SJCRH30 (cell line): ENCODE measurements at places on chromosomes 3 and 15. TPM values are rescaled to one million over a fixed set of nuclear protein-coding genes. Genes with fewer than 3 reads are reported as not detected.

Gene C2CD4A
- 0.04 and 0.10 TPM in 2 replicates for total RNA-seq

Gene SLC2A2
- not detected in 2 replicates for total RNA-seq

Gene LOXL1
- 31.3 and 33.3 TPM in 2 replicates for total RNA-seq

Gene GOLGA8S
- total RNA-seq: 0.02 TPM in 1 of 2 replicates, not detected in the other

Gene NDUFB5
- 134 and 137 TPM in 2 replicates for total RNA-seq

Gene ACAN
- total RNA-seq: not detected in 2 replicates

Gene ISLR
- total RNA-seq: 19.8 and 27.7 TPM in 2 replicates

Gene SOX2
- 4.7 and 5.4 TPM in 2 replicates for total RNA-seq

Gene OR5K2
- 0.12 TPM in 1 of 2 replicates, not detected in the other for total RNA-seq

Gene AP3B2
- not detected in 2 replicates for total RNA-seq

Gene HYAL1
- 0.43 TPM in 1 of 2 replicates, not detected in the other for total RNA-seq

Gene TLR9
- total RNA-seq: not detected in 2 replicates

- peak; percentile 51 for DNase-seq
Observed at GRCh38 chr3:172591876-172592771, 68.9 kb upstream of the TNFSF10 start.

DNA sequence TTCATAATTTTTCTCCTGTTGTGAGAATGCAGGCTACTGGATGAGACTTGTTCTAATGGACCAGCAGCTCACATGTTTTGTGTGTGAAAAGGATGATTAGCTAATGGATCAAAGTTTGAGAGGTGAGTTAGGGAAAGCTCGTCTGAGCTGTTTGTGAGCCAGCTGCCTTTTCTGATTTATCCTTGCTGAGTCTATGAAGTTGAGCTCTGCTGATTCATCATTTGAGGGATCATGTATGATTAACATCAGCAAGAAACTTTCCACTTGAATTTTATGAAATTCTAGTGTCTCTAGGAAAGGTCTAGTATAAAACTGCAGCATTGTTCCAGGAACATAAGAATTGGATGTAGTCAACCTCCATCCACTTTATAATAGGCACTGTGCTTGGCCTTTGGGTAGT, 698.7 kb downstream of the NTRK3 start:
- no peak for DNase-seq

DNA sequence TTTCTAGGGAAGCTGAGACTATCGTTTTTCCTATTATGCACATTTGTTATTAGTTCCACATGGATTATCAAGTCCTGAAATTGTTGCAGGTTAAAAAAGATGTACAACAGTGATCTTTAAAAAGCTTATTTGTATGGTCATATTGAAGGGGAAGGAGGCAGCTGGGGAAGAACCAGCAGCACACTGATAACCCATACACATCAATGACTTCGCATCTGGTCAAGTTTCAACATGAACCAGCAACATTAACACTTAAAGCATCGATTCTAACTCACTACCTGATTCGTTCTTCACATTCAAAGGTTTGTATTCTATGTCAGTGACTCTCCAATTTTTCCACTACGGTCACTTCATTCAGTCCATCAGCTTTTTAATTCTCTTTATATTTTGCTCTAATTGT, 56.4 kb downstream of the NCEH1 start:
- no peak for DNase-seq

DNA sequence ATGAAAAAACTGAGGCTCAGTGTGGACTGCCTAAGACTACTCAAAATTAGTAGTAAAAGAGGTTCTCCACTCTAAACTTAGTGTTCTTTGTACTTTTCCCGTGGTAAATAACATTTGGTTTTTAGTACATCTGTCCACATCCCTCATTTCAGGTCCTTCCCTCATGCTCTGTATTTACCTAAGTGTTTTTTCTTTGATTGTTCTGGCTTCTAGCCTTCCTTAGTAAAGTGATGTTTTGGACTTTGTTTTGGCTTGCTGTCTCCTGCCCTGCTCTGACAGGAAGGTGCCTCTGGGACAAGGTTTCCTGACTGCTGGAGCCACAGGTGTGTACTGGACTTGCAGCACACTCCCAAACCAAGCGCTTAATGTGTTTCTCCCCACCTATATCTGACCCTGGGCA, 29.9 kb upstream of the ALDH1A2 start:
- no peak for DNase-seq

DNA sequence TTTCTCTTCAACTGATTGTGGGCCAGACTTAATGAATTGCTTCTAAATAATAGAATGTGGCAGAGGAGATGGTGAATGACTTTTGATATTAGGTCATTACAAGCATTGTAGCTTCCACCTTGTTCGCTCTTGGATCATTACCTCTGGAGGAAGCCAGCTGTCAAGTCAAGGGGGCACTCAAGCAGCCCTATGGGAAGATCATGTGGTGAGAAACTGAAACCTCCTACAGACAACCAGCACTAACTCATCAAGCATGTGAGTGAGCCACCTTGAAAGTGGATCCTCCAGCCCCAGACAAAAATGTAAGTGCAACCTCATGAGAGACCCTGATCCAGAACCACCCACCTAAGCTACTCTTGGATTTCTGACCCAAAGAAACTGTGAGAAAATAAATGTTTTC, 109.8 kb upstream of the TBC1D5 start:
- no peak for DNase-seq

- DNase-seq: peak; percentile 21
Observed at GRCh38 chr3:182259579-182259978, 533.7 kb upstream of the ATP11B start.

- DNase-seq: no peak
Observed at GRCh38 chr15:57019496-57020160, 101.2 kb downstream of the TCF12 start.

GRCh38 chr3:37502621-37503020, 328.2 kb upstream of the LRRFIP2 start:
- DNase-seq: no peak

GRCh38 chr3:145952536-145952935, 208.4 kb downstream of the PLOD2 start:
- no peak for DNase-seq

DNA sequence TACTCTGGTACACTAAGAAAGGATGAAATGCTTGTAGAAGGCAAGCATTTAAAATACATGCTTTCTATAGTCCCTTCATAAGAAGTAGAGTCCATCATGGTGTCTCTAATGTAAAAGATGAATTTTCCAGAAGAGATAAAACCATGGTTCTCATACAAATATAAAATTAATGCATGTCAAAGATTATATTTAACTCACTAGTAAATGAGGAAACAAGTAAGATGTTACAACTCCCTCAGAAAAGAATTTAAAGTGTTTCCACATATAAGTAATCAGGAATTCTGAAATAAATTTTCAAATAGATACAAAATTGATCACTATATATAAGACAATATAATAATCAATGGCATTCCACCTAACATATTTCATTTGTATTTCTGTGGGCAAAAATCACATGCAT, 570.3 kb upstream of the CCDC54 start:
- no peak for DNase-seq

DNA sequence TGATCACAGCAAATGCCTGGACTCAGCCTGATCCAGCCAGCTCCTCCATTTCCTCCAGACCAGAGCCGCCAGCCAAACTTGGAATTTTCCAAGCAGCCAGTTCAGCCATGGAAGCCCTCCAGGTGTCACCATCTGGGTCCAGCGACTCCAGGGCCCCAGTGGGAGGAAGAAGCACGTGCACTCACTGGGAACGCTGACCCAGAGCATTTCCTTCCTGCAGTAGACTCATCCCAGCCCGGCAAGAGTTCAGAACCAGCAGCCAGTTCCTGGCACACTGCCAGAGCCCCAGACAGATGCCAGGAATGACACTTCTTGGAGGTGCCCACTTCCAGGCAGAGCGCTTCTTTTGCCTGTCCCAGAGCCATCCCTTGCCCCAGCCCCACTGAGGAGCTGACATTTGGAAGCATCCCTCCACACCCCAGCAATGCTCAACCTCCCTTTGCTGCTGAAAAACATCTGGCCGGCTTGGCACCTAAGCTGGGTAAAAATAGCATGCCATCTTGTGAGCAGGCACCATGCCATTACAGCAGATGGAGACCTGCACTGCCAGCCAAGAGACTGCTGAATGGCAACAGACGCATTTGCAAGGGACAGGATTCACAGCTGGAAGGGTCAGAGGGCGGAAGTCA, 460.3 kb upstream of the PROK2 start:
- no peak for DNase-seq

DNA sequence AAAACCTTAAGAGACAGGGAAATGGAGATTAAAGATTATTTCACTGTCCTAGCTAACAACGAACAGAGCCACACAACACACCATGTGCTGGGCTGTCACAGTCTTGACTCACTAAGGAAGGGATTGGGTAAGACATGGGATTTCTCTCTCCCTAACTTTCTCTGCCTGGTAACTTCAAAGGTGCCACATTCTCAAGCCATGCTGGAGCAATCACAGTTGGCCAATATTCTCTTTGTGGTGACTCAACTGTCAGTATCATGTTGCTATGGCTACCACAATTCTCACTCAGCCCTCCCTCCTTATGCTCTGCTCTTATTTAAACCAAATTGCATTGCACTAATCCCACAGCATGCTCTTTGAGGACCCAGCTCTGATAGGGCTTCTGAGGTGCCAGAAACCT, 74.0 kb downstream of the OXNAD1 start:
- DNase-seq: peak; percentile 59
